Pulmonary artery endothelial cell (primary cell): ENCODE measurements at places on chromosomes 11 and 22. TPM values are rescaled to one million over a fixed set of nuclear protein-coding genes. Genes with fewer than 3 reads are reported as not detected.

DNA sequence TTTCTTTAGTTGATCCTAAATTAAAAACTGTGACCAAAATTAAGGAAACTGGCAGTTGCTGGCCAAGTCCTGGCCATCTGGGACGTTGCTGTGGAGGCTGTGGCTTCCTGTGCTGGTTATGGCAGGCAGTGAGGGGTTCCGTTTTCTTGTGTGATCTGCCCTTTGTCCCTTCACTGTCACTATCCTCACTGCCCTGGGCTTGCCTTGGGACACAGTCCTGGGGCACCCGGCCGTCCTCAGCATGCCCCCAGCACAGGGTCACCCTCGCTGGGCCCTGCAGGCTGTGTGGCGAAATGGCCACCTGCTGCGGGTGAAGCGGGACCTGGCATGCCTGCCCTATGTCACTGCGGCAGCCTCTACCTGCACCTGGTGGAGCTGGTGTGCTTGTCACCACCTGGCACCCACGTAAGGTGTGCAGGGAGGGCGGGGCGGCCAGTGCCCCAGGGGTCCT, 52.5 kb upstream of the SLC22A12 start:
- DNase-seq: no peak

GRCh38 chr11:11403763-11404725, 51.0 kb upstream of the CSNK2A3 start:
- no peak for DNase-seq

- peak; percentile 35 for DNase-seq
These were observed at the start of gene SCN3B for GRCh38 chr11:123654566-123655081. Gene SCN3B, minus strand, starts transcription at chr11:123654624. Its CDS starts 823 bp downstream, at chr11:123653801.

The GGTLC2 gene
- not detected in 2 replicates for total RNA-seq

- DNase-seq: no peak
These were observed 55.1 kb downstream of the ARHGEF12 start for GRCh38 chr11:120391292-120391691.

The C22orf31 gene
- total RNA-seq: not detected in 2 replicates

The IZUMO1R gene
- total RNA-seq: not detected in 2 replicates

The KRTAP5-8 gene
- not detected in 2 replicates for total RNA-seq

The IFITM10 gene
- total RNA-seq: 0.04 and 0.13 TPM in 2 replicates

DNA sequence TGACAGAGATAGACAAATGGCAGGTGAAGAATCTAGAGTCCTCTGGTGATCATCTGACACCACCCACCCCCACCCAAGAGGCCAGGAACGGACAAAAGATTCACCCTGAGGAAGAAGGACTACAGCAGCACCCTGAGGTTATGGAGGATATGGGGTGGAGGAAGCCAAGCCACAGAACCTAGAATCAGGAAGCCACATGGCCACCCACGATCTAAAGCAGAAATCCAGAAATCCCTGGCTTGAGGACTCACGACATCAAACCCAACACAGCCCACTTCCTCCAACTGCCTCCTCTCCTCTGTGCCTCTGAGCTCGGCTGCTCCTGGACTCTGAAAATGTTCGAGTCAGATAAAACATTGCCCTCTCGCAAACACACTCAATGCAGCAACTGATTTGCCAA, 364.3 kb downstream of the SHANK2 start:
- no peak for DNase-seq

The MN1 gene
- 0.42 and 0.53 TPM in 2 replicates for total RNA-seq

- DNase-seq: no peak
These were observed 44.9 kb downstream of the OSBPL5 start for GRCh38 chr11:3120071-3120792.

DNA sequence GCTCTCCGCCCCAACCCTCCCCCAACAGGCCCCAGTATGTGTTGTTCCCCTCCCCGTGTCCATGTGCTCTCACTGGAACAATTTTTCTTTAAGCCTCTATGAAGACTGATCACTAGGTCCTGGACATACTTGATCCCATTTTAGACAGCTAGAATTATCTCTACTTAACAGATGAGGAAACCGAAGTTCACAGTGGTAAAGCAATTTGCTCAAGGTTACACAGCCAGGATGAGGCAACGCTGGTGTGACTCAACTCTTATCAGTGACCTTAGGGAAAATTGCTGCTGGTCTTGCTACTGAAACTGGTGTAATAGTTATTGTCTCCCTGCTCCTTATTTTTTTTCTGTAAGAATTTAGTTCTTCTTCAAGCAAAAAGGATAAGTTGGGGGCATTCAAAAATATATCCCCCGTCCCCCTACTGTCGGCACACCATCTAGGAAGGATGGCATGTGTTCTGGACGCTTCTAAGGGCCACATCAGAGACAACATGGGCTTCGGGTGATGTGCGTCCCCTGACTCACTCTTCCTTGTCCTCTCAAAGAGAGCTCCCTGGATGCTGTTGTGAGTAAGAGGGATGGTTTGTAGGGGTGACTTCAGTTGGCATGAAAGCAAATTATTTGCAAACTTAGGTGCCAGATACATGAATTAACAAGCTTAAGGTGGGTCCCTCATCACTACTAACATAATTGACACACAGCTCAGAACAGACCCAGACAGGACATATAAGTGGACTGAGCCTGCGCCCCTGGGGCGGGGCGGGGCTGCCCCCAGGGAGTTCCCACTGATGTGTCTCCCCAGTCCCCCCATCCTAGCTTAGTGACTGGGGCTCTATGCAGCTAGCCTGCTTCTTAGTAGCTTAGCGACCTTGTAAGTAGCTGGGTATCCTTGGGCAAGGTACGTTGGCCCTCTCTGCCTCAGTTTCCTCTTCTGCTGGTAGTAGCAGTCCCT, 23.6 kb upstream of the ALX4 start:
- DNase-seq: no peak

DNA sequence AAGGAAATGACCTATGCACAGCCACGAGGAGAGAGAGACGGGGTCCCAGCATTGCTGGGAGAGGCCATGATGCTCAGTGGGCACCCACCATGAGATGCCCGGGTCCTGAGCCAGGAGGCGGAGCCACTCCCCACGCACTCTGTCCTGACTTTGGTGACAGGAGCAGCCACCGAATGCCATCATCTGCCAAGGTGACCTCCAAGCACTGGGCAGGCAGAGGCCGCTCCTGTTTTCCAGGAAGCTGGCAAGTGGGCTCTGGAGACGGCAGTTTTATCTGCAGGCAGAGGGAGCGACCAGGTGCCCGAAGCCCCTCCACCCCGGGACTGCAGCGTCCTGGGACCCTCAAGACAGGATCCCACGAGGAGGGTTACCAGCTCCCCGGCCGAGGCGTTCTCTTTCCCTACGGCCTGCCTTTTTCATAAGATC, 453.9 kb downstream of the BRD1 start:
- no peak for DNase-seq

DNA sequence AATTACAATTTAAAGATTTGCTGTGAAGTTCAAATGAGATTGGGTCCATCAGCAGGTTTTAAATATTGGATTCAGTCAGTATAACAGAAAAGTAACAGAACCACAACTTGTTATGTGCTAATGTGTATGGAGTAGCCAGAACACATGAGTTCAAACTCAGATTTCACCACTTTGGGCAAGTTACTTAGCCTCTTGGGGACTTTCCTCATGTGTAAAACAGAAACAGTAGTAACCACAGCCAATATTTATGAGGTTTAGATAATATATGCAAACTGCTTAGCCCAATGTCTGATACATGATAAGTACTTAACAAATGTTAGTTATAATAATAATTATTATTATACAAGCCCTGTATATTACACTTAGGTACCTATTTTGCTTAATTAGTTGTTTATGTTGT, 21.8 kb upstream of the SLC5A12 start:
- no peak for DNase-seq

- no peak for DNase-seq
These were observed 13.4 kb downstream of the RAB36 start for GRCh38 chr22:23158516-23159290.

DNA sequence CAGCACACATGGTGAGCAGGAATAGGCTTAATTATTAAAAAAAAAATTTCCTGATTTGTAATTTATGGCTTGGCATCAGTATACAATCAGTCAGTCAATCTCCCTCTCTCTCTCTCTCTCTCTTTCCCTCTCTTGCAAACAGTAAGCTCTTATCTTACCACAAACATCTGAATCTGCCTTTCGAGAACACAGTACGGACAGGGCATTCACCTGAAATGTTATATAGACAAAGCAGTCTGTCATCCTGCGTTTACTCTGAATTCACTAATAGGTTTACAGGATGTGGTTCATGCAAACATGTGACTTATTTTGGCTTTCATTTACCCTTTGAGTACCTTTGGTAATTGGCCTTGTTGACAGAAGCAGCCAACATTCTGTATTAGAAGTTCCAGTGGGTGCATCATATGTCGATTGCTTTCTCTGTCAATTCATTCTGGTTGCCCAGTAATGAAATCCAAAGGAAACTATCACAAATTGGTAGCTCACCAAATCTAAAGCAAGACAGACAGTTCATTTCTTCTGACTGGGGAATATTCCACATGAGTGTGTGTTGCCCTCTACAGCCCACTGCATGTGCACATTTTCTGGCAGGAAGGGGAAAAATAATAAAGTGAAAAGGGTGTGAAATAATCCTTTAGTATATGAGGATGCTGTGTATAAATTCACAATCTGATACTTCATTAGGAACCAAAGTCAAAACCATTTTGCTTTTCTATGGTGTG, 1058.2 kb downstream of the LRRC4C start:
- DNase-seq: no peak

- no peak for DNase-seq
These were observed 3.3 kb downstream of the PARVG start for GRCh38 chr22:44184006-44184405.

- DNase-seq: no peak
These were observed 43.4 kb downstream of the WEE1 start for GRCh38 chr11:9616858-9617257.

GRCh38 chr22:29617922-29618629, 14.6 kb downstream of the NF2 start:
- no peak for DNase-seq

The PIWIL4 gene
- 0.56 and 1.1 TPM in 2 replicates for total RNA-seq

The SLC22A9 gene
- total RNA-seq: not detected in 2 replicates

DNA sequence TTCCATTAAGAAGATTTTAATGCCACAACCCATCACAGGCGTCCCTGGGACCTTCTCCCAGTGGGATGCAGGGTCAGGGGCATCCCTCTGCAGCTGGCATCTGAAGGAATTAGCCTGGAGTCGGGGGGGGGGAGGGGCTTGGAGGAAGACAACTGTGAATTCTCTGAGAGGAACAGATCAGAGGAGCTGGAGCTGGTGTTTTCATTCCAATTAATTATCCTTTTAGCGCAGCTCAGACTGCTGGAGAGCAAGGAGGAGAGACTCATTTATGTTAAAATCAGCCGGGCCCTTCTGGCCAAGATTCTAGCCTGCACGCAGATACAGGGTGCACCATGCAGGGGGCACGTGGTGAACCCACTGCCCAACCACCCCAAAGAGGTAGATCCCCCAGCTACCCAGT, 116.2 kb downstream of the CHST1 start:
- DNase-seq: no peak

The FGF4 gene
- not detected in 2 replicates for total RNA-seq

- no peak for DNase-seq
These were observed 4.3 kb upstream of the APOBEC3A start for GRCh38 chr22:38953091-38953490.

DNA sequence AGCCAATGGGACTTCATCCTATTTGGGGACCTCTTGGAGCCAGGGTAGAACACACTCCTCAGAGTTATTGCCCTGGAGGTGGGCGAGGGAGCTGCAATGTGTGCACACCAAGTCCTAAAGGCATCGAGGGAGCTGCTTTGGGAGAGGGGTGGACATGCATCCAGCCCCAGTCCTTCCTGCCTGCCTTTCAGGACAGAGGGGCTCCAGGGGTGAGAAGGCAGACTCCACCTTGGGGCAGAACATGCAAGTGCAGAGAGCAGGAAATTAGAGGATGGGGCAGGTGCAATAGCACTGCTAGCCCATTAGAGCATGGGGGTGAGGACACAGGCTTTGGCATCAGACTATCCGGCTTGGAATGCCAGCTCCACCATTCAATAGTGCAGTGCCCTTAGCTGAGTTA, 288.5 kb downstream of the OPCML start:
- no peak for DNase-seq

DNA sequence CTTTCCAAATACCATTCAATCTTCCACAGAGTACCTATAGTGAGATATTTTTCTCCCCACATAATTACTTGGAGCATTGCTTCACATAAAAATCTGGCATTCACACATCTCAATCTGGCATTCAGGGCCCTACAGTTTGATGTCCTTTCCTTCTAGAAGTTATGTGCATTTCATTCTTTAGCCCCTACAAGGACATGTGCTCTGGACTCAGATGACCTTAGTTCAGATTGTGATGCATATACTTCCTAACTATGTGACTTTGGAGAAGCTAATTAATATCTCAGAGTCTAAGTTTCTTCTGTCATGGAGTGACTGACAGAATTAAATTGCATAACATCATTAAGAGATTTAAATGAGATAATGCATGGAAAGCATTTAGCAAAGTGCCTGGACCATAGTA, 25.9 kb upstream of the PRSS23 start:
- no peak for DNase-seq

The CHADL gene
- 0.66 and 0.74 TPM in 2 replicates for total RNA-seq

GRCh38 chr11:32213223-32213622, 122.3 kb downstream of the RCN1 start:
- DNase-seq: no peak

DNA sequence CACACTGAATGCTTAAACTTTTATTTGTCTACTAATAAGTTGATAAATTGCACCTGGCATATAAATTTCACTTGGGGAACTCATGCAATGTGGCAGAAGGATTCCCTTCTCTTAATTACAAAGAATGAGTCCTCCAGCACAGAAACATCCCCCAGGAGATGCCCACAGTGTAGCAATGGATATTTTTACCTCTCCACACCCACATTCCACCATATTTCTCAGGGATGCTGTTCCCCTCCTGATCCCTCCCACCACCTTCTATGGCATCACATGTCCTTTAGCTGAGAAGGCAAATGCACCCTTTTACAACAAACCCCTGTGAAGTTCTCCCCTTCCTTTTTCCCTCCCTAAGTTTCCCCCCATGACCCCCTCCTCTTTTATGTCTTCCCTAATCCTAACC, 56.1 kb upstream of the UBASH3B start:
- DNase-seq: no peak

DNA sequence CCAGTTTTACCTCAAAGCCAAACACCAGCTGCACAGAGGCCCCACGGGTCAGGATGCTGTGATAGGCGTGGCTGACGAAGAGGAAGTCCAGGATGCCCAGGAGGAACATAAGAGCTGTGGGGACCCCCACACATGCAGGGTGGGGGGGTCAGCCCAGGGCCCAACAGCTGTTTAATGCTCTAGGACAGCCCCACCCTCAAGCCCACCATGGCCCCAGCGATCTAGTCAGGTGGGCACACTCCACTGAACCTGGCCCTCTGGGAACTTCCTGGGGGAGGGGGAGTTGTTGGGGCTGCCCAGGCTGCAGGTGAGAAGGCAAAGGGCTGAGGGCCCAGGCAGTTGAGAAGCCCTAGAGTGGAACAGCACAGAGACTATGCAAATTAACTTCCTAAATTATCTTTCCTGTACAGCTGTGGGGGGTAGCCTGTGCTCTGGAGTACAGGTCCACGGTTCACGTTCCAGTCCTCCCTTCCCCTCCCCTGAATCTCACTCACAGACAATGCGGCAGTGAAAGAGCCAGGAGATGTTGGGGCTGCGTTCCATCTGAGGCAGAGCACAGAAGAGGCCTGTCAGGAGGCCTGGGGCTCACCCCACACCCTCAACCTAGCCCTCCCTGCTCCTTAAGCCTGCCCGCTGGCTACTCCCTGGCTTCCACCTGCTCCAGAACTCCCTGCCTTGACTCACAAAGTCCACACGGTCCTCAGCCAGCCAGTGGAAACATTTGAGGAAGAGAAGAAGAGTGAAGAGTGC, 1.9 kb downstream of the SYVN1 start:
- no peak for DNase-seq

GRCh38 chr11:45285930-45286632, at the start of gene SYT13:
Gene SYT13, minus strand, starts transcription at chr11:45286341. Its CDS starts 134 bp downstream, at chr11:45286207.
- DNase-seq: no peak

The CHRM4 gene
- total RNA-seq: 0.18 and 0.59 TPM in 2 replicates

GRCh38 chr11:134686460-134687061, 274.5 kb upstream of the B3GAT1 start:
- no peak for DNase-seq

The PNPLA5 gene
- total RNA-seq: not detected in 2 replicates
